ENCODE measurements at places on chromosomes 4 and X.

- DNase-seq: no peak
Observed at GRCh38 chr4:88693792-88694191, 3.8 kb downstream of the NAP1L5 start.

GRCh38 chr4:124199185-124199584, 513.3 kb downstream of the ANKRD50 start:
- DNase-seq: no peak

DNA sequence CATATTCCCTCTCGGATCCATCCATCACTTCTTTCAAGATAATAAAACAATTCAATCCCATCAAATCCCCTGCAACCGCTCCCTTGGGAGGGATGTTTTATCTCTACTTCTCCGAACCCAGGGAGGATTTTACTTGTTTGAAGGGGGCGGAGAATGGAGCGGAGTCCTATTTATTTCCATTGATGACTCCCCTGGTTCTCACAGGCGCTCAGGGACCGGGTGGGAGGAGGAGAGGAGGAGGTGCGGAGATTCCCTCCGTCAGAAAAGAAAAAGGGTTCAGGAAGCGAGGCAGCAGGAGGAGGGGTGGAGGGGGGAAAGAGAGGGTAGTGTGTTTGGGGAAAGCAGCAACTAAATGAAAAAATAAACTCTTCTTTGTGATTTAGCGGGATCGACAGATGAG, 2.1 kb downstream of the NDNF start:
- DNase-seq: no peak

DNA sequence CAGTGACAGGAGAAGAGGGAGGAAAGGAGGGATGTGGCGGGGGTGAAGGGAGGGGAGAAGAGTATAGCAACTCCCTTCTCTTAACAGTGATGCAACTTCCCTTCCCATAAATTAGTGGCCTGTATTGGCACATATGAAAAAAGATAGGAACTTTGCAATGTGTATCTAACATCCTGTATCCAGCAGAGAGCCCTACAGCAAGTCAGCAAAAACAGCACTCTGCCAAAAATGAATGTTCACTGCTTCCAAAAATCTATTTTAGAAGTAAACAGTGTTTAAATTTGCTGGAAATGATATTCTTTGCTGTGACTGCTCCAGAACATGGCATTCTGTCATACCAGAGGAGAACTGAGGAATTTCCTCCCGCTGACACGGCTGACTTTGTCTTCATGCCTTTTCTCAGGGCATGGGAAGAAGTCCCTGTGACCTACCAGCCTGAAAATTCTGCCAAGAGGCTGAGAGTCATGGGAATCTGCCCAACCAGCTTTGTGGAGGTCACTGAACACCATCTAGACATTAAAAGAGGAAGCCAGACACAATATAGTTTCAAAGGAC, 343.4 kb upstream of the RASGEF1B start:
- DNase-seq: no peak

GRCh38 chr4:102533904-102534303, 32.7 kb downstream of the NFKB1 start:
- DNase-seq: no peak

GRCh38 chr4:1723131-1723801, 1.9 kb downstream of the TACC3 start:
- peak; percentile 10 for DNase-seq

GRCh38 chr4:78459327-78459726, 92.2 kb upstream of the ANXA3 start:
- no peak for DNase-seq

DNA sequence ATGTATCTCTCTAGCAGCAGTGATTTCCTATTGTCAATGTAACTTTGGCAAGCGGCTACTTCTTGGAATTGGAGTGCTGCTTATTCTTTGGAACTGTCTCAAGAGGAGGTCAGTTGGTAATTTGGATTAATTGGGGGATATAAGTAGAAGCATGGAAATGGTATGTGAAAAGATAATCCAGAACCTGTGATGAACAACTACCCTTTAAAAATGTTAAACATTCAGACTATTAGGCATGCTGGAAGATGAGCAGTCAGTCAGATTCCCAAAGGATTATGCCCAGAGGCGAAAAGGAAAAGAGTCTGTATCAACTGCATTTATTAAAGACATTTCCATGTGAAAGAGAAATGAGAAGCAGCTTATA, 62.5 kb downstream of the SEC24D start:
- DNase-seq: no peak

DNA sequence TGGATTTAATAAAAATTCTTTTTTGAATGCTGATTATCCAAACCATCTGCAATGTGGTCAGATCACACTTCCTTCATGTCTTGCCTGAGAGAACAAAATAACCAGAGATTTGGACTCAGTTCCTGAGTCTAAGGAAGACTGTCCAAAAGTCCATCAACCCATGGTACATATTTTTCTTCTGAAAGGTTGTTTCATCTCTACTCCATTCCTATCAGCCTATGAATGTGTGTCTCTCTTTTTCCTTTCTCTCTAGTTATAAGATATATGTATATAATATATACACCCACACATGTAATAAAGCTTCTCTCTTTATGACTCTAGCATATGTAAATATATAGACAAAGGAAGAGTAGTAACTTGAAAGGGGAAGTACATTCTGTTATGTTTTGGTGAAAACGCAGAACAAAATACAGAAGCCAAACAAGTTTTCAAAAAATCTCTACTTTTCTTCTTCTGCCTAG, 226.9 kb downstream of the ARHGAP24 start:
- no peak for DNase-seq

- DNase-seq: peak; percentile 97
Observed at GRCh38 chr4:186808630-186809018, 85.0 kb upstream of the FAT1 start.

GRCh38 chr4:21192367-21192766, 492.1 kb downstream of the PACRGL start:
- no peak for DNase-seq

GRCh38 chr4:147192679-147193078, 247.0 kb upstream of the TTC29 start:
- DNase-seq: no peak

DNA sequence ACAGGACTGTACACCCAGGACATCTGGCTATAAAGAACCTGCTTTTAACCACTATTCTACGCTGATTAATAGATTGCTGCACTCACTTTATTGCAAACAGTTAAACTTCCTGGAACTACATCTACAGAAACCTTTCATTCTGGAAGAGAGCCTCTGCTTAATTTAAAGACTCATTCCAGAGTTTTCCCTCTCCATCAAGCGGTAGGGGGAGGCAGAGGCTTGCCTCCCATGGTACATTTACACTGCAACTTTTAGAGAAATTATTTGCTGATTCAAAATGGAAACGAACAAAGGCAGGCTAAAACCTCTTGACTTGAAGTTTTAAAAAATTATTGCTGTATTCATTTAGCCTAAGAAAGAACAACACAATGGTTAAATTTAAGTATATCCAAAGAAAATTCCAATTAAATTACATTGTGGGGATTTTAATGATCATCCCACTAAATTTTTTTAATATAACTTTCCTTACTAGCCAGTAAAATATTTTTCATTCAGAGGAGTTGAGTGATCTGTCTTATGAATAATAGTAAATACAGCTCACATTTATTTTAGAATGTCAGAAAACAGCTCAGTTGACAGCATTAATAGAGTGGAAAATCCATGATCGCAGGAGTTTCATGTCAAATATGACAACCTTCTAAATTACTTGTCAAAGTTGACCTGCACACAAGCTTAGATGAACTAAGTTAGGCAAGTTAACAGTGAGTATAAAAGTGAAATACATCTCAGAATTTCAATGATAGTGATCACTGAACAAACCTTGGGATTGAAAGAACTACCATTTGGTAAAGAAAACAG, 46.3 kb upstream of the PCDH10 start:
- no peak for DNase-seq

GRCh38 chrX:106300656-106301055, 132.6 kb downstream of the PWWP3B start:
- no peak for DNase-seq

- no peak for DNase-seq
Observed at GRCh38 chrX:136431625-136432024, 56.1 kb upstream of the BRS3 start.

DNA sequence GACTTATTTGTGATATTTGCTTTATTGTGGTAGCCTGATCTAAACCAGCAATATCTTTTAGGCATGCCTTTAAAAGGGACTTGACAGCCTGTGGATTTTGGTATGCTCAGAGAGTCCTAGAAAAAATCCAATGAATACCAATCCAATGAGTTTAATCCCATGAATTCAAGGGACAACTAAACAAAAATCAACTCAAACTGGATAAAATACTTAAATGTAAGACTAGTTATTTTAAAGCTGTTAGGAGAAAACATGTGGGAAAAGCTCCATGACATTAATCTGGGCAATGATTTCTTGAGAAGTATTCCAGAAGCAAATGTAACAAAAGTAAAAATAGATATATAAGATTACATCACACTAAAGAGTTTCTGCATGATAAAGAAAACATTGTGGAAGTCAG, 711.5 kb upstream of the PITX2 start:
- no peak for DNase-seq

DNA sequence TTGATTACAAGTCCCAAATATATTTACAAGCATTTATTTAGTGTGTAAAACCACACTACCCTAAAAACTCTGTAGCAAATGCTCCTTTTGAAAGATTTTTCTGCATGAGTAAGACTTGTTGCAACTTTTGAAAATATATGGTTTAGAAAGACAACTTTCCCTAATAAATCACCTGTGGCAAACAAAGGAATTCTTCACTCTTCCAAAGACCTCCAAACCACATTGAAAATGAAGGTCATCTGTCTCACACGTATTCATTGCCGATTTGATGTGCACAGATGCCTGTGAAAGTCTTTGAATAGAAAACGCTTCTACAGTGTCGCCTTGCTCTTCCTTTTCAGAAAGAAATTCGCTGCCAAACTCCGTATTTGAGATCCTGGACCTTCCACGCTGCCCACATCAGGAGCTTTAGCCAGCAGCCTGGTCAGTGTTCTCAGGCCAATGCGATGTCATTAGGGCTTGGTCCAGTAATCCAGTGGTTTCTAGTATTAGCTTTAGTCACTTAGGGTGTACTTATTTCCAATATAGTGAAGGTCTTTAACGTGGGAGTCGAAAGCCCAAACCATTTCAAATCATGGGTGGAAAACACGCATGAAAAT, 22.2 kb downstream of the SPINK2 start:
- DNase-seq: peak; percentile 40

DNA sequence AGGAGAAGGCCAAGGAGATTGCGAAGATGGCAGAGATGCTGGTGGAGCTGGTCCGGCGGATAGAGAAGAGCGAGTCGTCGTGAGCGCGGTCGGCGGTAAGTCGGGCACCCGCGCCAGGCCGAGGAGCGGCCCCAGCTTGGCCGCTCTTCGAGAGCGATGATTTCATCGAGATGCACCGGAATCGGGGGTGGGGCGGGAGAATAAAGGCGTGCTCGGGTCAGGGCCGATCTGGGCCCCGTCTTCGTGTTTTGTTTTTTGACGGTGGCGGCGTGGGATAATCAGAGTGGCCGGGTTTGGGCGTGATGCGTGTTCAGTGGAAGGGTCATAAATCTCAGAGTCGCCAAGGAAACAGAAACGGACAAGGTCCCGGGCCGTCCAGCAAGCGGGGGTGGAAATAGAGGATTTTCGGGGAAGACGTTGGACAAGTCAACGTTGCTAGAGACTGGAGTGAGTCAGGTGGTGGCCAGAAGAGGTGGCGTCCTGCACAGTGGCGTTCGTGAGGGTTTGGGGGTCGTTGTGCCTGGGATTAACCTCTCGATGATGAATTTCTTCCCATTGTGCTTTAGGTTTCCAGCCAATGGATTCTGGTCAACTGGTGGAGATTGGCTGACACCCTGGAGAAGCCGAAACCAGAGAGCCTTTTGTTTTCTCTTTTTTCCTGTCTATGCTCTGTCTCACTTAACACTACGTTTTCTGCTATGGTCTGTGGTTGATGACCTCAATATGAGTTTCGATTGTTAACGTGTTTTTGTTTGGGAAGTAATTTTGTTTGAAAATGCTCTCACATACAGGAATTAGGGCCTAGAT, 882 bp downstream of the MRFAP1 start:
- DNase-seq: peak; percentile 56

GRCh38 chrX:9114245-9114644, 80.3 kb upstream of the FAM9B start:
- no peak for DNase-seq

- no peak for DNase-seq
Observed at GRCh38 chr4:19375136-19375804, 876.4 kb upstream of the SLIT2 start.

GRCh38 chr4:16692524-16692923, 205.9 kb downstream of the LDB2 start:
- peak; percentile 68 for DNase-seq

GRCh38 chr4:58075724-58076123, 965.5 kb upstream of the IGFBP7 start:
- DNase-seq: no peak
